ENCODE measurements at places on chromosomes 2 and 18. TPM values are rescaled to one million over a fixed set of nuclear protein-coding genes. Genes with fewer than 3 reads are reported as not detected.

The C2orf78 gene
- not detected for total RNA-seq

DNA sequence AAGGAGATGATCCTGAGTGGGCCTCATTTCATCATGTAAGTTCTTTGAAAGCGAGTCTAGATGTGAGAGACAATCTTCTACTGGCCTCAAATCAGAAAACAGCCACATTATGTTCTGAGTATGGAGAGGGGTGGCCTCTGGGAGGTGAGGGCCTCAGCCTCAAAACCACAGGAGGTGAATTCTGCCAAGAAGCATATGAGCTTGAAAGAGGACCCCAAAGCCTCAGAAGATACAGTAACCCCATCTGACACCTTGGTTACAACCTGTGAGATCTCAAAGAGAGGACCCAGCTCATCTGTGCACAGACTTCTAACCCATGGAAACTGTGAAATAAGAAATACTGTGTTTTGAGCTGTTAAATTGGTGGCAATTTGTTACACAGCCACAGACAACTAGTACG is 200.1 kb downstream of the ARHGAP15 start:
- DNase-seq: no peak

DNA sequence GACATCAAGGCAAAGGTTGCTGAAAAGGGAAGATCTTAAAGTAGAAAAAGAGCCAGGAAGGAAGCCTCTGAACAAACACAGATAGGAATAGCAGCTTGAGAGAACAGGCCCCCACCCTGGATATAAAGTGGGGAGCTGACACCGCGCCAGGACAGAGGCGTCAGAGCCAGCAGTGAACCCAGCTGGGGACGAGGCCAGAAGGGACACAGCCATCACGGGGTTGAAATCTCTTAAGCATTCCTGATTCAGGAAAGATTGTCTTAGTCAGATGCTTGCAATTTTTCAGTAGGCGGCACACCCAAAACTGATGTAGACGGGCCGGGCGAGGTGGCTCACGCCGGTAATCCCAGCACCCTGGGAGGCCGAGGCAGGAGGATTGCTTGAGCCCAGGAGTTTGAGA is 93.8 kb upstream of the PHLPP1 start:
- DNase-seq: no peak

The GPAT2 gene
- 6.1 TPM for total RNA-seq

GRCh38 chr18:47979611-47980200 is 49.2 kb upstream of the SMAD2 start:
- DNase-seq: no peak

All from Right ventricle myocardium inferior (tissue), 1 donor.